ENCODE measurements at places on chromosomes 3 and 15.

DNA sequence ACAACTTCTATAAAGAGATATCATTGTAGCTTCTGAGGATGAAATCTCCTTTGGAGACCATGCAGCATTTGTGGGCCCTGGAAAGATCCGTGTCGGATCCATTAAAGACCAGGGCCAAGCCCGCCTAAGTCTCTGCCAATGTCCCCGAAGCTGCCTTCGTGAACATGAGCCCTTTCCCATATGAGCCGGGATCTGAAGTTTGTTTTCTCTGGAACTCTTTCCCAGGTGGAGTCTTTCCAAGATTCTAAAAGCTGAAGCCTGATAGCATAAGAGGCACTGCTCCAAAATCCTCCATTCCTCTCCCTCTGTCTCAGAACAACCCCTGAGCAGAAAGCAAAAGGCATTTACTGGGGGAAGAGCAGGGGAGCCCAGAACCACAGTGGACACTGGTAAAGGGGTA, 274.6 kb downstream of the NTRK3 start:
- DNase-seq, result no peak

DNA sequence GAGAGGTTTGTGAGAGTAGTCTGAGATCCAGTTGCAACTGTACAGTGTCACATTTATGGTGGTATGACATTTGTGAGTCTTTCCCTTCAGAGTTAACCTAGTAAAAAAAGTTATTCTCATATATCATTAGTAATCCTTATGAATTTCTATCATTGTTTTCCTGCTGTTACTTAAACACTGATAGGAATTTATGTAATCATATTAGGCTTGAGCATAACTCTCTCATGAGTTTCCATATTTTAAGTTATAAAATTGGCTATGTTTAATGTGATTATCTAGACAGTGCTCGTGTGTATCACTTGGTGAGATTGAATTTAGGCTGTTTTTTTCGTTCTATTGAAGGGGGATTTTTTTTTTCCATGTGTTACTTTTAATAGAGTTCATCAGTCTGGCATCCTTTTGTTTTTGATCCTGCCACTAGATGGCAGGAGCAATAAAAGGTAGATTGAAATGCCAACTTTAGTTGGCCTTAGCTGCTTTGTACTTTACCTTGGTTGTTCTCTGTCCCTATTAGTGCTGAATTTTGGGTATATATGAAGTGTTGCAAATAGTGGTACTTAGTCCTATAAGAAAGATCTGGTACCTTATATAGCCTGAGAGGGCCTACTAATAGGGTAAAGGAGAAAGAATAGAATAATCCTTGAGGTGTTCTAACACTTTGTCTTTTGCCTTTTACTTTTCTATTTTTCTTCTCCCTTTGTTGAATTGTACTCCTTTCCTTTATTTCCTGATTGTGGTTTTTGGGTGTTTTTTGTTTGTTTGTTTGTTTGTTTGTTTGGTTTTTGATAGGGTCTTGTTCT, 17.9 kb downstream of the STT3B start:
- DNase-seq, result no peak

DNA sequence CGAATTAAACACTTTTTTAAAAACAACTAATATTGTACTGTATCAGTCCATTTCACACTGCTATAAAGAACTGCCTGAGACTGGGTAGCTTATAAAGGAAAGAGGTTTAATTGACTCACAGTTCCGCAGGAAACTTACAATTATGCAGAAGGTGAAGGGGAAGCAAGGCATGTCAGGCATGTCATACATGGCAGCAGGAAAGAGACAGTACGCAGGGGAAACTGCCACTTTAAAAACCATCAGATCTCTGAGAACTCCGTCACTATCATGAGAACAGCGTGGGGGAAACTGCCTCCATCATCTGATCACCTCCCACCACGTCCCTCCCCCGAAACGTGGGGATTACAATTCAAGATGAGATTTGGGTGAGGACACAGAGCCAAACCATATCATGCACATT, 162.8 kb upstream of the TPM1 start:
- no peak for DNase-seq

- no peak for DNase-seq
Measured at GRCh38 chr3:41598402-41599126, 363.3 kb downstream of the ULK4 start.

Measured in activated T-helper 1 cell treated with anti-CD3 and anti-CD28 coated beads, Interleukin-2, amount 50 U/mL, for 16 hours (primary cell).